ENCODE measurements at places on chromosomes 3 and 15. TPM values are rescaled to one million over a fixed set of nuclear protein-coding genes. Genes with fewer than 3 reads are reported as not detected.

DNA sequence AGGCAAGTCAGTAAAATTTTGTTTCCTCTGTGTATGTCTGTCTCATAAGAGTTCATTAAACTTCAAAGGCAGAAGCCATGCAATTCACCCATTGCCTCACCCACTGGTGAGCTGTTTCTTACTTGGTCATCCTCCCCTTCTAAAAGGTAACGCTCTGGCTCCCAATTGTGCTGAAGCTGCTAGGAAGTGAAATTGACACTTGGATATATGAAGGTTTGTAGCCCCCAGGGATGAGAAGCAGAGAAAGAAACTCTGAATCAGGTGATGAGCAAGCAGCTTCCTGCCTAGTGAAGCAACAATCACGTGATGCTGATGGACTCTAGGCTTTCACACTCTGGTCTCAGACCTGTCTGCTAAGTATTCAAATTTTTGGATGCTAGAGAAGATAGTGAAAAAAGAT is 70.7 kb downstream of the CD200R1L start:
- no peak for DNase-seq
- H3K36me3 ChIP-seq: no peaks in the 10 kb centered on the region
- no peaks in the 10 kb centered on the region for H3K27me3 ChIP-seq
- no peak overlapping the region for H3K4me3 ChIP-seq

DNA sequence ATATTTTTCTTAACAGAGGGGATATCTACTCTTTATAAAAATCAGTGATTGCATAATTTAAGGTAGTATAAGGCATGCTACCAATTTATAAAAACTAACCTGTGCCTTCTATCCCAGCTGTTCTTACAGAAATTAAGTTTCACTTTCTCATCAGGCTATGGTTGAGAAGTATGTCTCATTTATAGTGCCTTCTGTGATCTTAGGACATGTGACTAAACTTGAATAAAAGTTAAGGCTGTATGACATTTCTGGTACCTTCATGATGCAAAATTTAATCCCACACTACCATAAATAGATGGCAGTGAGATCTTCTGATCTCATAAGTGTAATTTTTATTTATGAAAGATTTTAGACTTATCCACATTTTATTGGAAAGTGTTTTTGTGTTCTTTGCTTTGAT is 12.6 kb downstream of the TIPARP start:
- no peak for DNase-seq
- no peak overlapping the region for H3K27ac ChIP-seq
- no peaks in the 10 kb centered on the region for H3K27me3 ChIP-seq
- H3K4me1 ChIP-seq: peaks cover 95% of the 10 kb centered on the region
- H3K4me3 ChIP-seq: no peak overlapping the region

DNA sequence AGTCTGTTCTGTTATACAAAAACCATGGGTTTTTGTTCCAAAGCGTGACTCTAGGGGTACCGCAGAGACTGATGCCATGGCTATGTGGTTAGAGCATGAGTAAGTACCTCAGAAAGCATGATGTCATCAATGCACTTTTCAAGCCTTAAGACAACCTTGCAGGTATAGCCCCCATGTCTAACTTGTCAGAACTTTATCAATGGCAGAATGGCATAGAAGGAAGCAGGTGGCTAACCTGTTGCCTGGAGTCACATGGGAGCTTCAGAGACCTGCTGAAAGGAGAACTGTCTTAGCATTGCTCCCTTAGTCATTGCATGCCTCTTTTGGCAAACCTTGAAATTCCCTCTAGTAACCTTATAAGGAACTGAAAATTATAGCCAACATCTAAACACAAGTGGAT is 52.5 kb downstream of the EOMES start:
- no peaks in the 10 kb centered on the region for H3K27me3 ChIP-seq
- no peak overlapping the region for H3K27ac ChIP-seq
- no peaks in the 10 kb centered on the region for H3K36me3 ChIP-seq
- DNase-seq: no peak

- H3K36me3 ChIP-seq: no peaks in the 10 kb centered on the region
- H3K4me1 ChIP-seq: peaks cover 11% of the 10 kb centered on the region
- H3K4me3 ChIP-seq: no peak overlapping the region
Observed at GRCh38 chr15:79248183-79248582, 34.3 kb upstream of the ANKRD34C start.

GRCh38 chr3:28808068-28808467 is 459.4 kb upstream of the AZI2 start:
- no peaks in the 10 kb centered on the region for H3K27me3 ChIP-seq
- H3K4me3 ChIP-seq: no peak overlapping the region
- no peaks in the 10 kb centered on the region for H3K4me1 ChIP-seq
- no peaks in the 10 kb centered on the region for H3K36me3 ChIP-seq

- no peaks in the 10 kb centered on the region for H3K36me3 ChIP-seq
- no peak overlapping the region for H3K27ac ChIP-seq
- no peaks in the 10 kb centered on the region for H3K27me3 ChIP-seq
- no peaks in the 10 kb centered on the region for H3K4me1 ChIP-seq
Observed at GRCh38 chr3:172958565-172958964, 182.5 kb downstream of the SPATA16 start.

- no peak overlapping the region for H3K27ac ChIP-seq
- no peaks in the 10 kb centered on the region for H3K27me3 ChIP-seq
- H3K36me3 ChIP-seq: no peaks in the 10 kb centered on the region
- DNase-seq: no peak
- no peaks in the 10 kb centered on the region for H3K4me1 ChIP-seq
- no peak overlapping the region for H3K4me3 ChIP-seq
Observed at GRCh38 chr3:56347219-56347871, 120.9 kb downstream of the ERC2 start.

DNA sequence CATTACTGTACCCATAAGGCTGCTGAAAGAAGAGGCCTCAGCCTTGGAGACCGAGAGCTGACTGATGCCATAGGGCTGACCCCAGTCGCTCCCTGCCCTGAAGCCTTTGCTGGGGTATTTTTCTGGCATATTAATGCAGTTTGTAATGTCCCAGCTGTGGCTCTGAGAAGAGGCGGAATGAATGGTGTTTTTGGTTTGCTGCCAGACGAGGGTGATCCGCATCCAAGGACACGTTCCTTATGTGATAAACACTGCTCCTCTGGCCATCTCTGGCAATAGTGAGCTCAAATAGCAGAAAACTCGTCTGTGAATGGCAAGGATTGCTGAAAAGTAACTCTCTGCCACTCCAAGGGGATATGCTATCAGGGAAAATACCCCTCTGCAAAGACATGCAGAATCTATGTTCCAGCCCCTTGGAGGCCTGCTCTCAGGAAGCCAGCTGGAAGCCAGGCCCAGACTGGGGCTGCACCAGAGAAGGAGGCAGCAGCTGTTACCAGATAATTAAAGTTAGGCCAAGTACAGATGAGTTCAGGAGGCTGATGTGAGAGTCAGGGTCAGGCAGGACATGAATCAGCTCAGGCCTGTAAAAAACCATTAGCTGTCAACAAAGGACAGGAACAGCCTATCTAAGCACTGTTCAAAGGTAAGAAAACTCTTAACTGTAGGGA is 28.9 kb upstream of the KLHL6 start:
- no peaks in the 10 kb centered on the region for H3K27me3 ChIP-seq
- no peak overlapping the region for H3K4me3 ChIP-seq
- no peaks in the 10 kb centered on the region for H3K36me3 ChIP-seq
- peak; percentile 69 for DNase-seq

DNA sequence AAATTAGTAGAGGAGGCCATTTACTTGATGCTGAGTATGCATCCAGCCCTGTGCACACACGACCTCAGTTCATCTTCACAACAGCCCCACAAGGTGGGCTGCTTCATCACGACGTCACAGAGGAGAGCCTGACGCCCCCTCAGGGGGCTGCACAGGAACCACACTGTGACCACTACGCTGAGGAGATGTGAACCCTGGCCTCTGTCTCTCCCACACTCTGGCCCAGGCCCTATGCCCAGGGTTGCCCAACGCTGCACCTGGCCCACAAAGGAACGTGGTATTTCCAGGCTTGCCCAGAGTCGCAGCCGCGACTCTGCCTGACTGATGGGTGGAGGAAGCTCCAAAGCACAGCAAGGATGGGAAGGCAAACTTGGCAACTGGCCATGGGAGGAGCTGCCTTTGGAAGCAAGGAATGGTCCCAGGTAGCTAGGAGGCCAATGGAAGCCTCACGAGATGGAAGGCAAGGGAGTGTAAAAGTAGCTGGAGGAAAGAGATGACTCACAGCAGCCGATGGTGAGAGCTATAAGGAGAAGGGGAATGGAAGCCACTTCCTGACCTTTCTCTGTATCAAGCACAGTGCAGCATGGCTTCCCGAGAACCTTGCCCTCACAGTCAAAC is 226.0 kb downstream of the KLF13 start:
- H3K4me1 ChIP-seq: no peaks in the 10 kb centered on the region
- H3K27ac ChIP-seq: no peak overlapping the region
- no peaks in the 10 kb centered on the region for H3K27me3 ChIP-seq

DNA sequence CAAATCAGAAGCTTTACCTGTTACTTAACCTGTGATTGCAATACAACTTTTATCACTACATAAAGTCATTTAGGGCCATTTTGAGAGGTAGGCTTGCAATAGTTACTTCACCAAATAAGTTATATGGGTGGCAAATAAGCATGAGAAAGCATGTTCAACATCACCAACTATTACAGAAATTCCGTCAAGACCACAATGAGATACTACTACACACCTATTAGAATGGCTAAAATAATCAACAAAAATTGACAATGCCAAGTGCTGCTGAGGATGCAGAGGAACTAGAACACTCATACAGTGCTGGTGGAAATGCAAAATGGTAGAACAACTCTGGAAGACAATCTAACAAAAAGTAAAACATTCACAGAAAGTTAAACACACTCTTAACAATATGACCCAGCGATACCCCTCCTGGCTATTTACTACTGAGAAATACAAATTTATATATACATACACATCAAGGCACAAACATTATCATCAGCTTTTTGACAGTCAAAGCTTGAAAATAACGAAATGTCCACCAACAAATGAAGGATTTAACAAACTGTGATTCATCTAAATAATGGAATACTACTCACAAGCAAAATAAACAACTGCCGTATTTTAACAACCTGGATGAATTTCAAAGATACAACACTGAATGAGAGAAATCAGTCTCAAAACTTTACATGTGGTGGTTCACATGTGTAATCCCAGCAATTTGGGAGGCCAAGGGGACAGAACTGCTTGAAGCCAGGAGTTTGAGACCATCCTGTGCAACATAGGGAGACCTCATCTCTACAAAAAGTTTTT is 82.9 kb downstream of the MYO9A start:
- H3K4me3 ChIP-seq: no peak overlapping the region
- H3K4me1 ChIP-seq: peaks cover 15% of the 10 kb centered on the region
- H3K27ac ChIP-seq: no peak overlapping the region
- no peak for DNase-seq

DNA sequence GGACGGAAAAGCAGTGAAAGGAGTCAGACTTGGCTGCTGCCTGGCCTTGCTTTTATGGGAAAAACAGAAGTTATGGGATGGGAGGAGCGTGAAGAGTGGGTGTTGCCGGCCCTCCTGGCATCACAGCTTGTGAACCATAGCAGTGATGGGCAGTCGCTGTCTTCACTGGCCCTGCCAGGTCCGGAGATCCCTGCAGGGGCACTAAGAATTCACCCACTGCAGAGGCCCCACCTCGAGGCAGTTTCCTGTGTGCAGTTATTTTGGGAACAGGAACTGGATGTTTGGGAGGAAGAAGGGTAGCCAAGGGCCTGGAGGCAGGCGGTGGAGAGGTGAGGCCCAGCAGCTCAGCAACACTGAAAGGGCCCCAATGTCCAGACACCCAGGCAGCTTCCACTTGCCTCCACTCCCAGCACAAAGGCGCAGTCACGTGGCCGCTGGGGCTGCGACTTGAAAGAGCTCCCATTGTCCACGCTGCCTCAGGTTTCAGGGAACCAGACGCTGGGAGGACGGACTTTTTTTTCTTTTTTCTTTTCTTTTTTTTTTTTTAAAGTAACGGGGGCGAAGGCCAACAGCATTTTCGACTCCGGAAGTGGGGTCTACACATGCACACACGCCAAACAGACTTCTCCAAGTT is 255.6 kb downstream of the ZNF621 start:
- H3K27ac ChIP-seq: peak overlapping the region; percentile 75
- no peaks in the 10 kb centered on the region for H3K36me3 ChIP-seq
- DNase-seq: peak; percentile 89
- no peak overlapping the region for H3K4me3 ChIP-seq
- no peaks in the 10 kb centered on the region for H3K4me1 ChIP-seq
- no peaks in the 10 kb centered on the region for H3K27me3 ChIP-seq

- no peak for DNase-seq
- H3K36me3 ChIP-seq: no peaks in the 10 kb centered on the region
- no peak overlapping the region for H3K27ac ChIP-seq
- H3K27me3 ChIP-seq: no peaks in the 10 kb centered on the region
Observed at GRCh38 chr3:170324962-170325361, 32.6 kb upstream of the SKIL start.

DNA sequence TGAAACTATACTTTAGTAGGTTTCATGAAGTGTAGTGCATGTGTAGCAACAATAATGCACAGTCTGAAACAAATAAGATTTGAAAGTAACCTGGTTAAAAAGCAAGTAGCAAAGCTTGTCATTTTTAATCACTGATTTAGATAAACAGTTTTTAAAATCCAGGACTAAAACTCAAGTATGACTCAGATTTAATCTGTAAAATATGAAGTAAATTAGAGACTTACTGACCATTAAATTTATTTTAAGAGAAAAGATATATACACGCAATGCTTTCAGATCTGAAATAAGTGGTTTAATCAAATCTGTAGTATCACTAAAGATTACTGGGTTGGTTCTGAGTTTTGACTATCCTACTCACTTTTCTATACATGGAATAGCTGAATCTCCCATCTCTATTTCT is 300.7 kb upstream of the RBMS3 start:
- H3K4me3 ChIP-seq: no peak overlapping the region
- H3K27me3 ChIP-seq: no peaks in the 10 kb centered on the region
- no peak overlapping the region for H3K27ac ChIP-seq
- no peak for DNase-seq
- H3K36me3 ChIP-seq: no peaks in the 10 kb centered on the region
- H3K4me1 ChIP-seq: no peaks in the 10 kb centered on the region

DNA sequence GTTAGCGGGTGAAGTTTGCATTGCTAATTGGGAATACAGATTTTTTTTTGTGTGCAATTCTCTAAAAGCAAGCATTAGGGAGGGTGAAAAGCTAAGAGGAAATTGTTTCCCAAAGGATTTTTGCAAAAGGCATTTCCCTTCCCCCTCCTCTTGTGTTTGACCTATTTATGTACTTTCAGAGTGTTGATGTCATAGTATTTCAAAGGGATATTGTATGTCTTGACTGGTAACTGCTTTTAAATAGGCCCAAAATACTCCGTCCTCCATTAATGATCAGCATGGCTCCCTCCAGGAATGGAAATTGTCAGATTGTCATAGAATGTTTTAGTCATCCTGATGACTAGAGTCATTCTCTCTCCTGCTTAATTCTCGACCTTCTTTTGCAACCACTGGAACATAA is 32.4 kb downstream of the TRIM71 start:
- no peak overlapping the region for H3K27ac ChIP-seq
- H3K27me3 ChIP-seq: no peaks in the 10 kb centered on the region

Gene ISLR2
- total RNA-seq: 2.6 TPM

Gene LRRIQ4
- 0.43 TPM for total RNA-seq

Gene SERINC4
- total RNA-seq: 0.71 TPM

Gene CCR3
- not detected for total RNA-seq

Gene SEMA7A
- 1.0 TPM for total RNA-seq

Gene GOLGA8M
- not detected for total RNA-seq

Gene TMEM108
- total RNA-seq: 5.1 TPM

Data from right atrium auricular region (tissue), 2 donors.